ENCODE measurements at places on chromosomes 4 and X.

GRCh38 chr4:123398066-123398852 lies 1.7 kb downstream of the SPRY1 start:
- peak; percentile 77 for DNase-seq

DNA sequence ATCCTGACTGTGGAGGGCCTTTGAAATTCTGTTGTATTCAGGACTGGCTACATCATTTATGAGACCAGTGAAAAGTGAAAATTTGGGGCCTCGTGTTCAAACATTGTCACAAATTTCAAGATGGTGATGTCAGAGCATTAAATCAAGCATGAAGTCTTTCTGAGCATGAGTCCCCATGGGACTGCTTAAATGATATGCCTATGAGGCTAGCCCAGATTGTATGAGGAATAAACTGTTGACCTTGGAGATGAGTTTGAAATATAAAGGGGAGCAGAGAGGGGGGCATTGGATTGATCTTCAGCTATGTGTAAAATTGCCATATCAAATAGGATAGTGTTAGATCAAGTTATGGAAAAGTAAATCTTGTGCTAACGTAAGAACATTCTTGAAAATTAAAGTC lies 230.0 kb downstream of the SPANXN3 start:
- DNase-seq: no peak

- no peak for DNase-seq
Measured at GRCh38 chr4:140662082-140662869, 93.5 kb upstream of the UCP1 start.

DNA sequence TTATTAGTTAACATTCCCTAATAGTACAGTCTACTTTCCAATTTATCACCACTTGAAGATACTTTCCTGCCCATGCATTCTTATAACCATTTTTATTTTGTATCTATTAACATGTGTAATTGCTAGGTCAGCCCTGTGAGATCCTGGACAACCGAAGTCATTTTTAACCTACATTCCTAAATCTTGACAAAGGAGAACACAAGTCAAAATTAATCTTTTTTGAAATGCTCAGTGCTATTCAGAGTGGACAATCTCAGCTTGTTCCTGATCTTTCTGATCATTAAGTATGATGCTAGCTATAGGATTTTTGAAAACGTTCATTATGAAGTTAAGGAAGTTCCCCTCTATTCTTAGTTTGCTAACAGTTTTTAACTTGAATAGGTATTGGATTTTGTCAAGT lies 37.5 kb downstream of the ANXA10 start:
- no peak for DNase-seq

GRCh38 chr4:54371173-54371572 lies 142.1 kb downstream of the PDGFRA start:
- DNase-seq: no peak

GRCh38 chr4:41158274-41158673 lies 56.1 kb downstream of the APBB2 start:
- DNase-seq: no peak

GRCh38 chr4:11194431-11194830 lies 234.3 kb downstream of the HS3ST1 start:
- DNase-seq: no peak

DNA sequence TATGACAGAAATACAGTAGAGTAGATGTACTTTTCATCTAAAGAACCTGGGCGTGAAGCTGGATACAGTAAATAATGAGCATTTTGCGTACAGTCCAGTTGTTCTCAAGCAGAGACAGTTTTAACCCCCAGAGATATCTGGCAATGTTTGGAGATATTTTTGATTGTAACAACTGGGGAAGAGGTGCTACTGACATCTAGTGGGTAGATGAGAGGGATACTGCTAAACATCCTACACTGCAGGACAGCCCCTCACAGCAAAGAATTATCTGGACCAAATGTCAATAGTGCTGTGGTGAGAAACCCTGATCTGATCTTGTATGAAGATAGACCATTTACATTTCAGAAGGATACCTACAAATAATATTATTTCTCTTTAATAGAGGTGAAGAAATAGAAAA lies 200.2 kb upstream of the FAM47A start:
- DNase-seq: no peak

- DNase-seq: no peak
Measured at GRCh38 chr4:142110136-142110535, 473.8 kb downstream of the IL15 start.

DNA sequence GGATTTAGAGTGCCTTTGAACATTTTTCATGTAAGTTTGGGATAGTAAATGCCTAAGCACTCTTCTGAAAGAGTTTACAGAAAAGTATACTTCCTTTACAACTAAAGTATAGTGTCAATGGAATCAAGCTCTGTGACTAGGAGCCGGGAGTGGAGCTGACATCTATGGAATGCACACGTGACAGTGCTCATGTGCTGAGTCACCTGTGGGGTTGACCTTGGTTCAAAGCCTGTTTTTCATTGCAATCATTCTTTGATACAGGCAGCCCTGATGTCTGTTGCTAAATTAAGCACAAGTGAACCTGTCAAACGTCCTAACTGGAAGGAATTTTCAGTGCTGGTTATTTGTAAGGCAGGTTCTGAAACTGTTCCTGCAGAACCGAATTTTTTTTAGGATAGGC lies 82.5 kb downstream of the GPAT3 start:
- no peak for DNase-seq

- DNase-seq: no peak
Measured at GRCh38 chrX:133477986-133478385, 62.7 kb upstream of the GPC4 start.

DNA sequence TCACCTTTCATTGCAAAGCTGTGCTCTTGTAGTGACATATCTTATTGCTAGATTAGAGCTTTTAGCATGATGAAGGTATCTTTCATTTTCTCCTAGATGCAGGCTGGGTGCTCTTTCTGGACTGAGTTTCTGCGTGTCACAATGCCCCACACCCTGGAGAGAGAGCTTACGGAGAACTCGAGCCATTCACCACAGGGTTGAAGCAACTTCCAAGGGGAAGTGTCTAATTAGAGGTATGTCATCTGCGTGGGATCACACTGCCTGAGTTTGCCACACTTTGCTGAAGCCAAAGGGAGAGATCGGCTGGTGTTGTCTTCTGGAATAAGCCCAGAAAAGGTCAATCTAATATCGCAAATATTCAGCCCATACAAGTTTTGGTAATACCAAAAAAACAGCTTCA lies 179.3 kb upstream of the MBNL3 start:
- DNase-seq: no peak

- DNase-seq: no peak
Measured at GRCh38 chrX:54419559-54420302, 20.5 kb upstream of the TSR2 start.

- no peak for DNase-seq
Measured at GRCh38 chrX:141760761-141761160, 62.2 kb upstream of the SPANXD start.

All from activated CD8-positive, alpha-beta T cell treated with anti-CD3 and anti-CD28 coated beads for 36 hours (primary cell).